Right ventricle myocardium superior (tissue), 1 donor: ENCODE measurements at places on chromosomes 3 and 15. TPM values are rescaled to one million over a fixed set of nuclear protein-coding genes. Genes with fewer than 3 reads are reported as not detected.

The PPP1R14D gene
- not detected for total RNA-seq

The PPARG gene
- 23.6 TPM for total RNA-seq

The MUSTN1 gene
- total RNA-seq = 17.8 TPM

The HTR3E gene
- not detected for total RNA-seq

DNA sequence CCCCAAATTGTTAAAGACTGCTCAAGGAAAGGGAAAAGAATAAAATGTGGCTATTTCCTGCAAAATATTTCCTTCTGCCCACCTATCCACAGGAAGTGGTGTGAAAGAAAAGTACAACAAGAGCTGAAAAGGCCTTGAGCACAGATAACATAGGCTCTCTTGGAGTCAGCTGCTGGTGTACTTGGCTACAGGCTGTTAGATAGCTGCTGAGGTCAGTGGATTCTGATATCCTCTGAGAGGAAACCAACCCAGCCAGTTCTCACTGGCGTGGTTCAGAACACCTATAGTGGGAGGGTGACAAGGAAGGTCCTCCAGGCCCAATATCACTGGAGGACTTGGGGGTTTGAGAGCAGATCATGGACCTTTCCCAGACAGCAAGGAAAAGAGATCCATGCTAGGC is 124.4 kb upstream of the GAP43 start:
- DNase-seq = no peak

DNA sequence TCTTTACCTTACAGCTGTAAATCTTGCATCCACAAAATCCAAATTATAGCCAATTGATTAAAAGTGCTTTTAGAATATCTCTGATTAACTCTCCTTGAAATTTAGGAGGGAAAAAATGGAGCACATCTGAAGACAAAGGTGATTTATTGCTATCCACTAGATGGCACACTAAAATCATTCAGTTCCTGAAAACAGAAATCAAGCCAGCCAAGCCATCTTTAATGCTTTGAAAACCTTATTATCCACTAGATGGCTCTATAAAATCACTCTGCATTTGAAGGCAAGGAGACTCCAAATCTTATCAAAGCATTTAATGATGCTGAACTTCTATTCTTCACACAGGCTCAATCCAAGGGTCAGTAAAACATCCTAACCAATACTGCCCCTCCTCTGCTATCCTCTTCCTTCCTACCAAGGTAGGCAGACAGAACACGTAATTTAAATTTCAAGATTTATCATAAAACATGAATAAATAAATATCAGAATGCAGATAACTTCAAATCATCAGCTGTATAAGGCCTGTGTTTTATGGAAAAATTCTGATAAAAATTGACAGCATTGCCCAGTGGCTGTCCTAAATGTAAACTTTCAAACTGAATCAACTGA is 48.4 kb downstream of the GOLIM4 start:
- DNase-seq = no peak

DNA sequence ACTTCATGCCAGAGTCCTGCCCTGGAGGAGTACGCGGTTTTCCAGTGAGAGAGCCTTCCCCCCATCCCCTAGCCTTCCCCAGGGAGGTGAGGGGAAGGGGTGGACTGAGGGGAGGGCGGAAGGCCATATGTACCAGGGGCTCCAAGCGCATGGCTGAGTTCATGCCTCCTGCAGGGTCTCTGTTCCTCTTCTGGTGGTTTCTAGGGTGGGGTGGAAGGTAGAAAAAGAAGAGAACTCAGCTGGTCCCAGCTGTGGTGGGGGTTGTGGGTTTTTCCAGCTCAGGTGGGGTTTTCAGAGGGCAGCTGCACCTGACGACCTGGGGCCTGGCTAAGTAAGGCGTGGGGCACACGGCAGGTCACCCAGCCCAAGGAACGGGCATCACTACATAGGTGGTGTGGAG is 10.7 kb upstream of the IQSEC1 start:
- no peak for DNase-seq

DNA sequence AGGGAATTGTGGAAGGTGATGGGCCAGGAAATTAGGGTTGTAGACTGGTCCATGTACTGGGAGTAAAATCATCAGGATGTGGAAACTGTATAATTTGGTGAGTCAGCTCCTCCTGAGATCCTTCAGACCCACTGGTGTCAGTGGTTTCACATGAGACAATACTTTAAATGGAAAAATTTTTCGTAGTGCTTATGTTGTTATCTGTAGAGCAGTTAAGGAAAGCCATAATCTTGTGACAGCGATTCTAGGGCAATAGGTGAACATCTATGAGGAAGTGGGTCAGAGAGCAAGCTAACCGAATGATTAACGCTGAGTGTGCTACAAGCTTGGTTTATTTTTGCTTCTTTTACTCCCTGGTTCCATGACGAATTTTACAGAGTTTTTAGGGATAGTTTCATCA is 200.6 kb downstream of the CADM2 start:
- no peak for DNase-seq
